ENCODE measurements at places on chromosomes 2 and 18. TPM values are rescaled to one million over a fixed set of nuclear protein-coding genes. Genes with fewer than 3 reads are reported as not detected.

The IMPA2 gene
- 10.0 TPM for total RNA-seq

GRCh38 chr2:237262838-237263771, 150.9 kb downstream of the COL6A3 start:
- peak; percentile 72 for DNase-seq

- peak; percentile 50 for DNase-seq
Observed at GRCh38 chr2:82993609-82994008, 1465.5 kb downstream of the SUCLG1 start.

The DIS3L2 gene
- total RNA-seq: 14.9 TPM

- DNase-seq: no peak
Observed at GRCh38 chr2:68940369-68940768, 12.3 kb downstream of the GKN2 start.
